ENCODE measurements at places on chromosomes 6 and 20. TPM values are rescaled to one million over a fixed set of nuclear protein-coding genes. Genes with fewer than 3 reads are reported as not detected.

SOBP gene
- 1.1 TPM for total RNA-seq

TBX18 gene
- 1.3 TPM for total RNA-seq

SLPI gene
- not detected for total RNA-seq

RAD21L1 gene
- total RNA-seq, result under 0.01 TPM

GRIK2 gene
- total RNA-seq, result 15.8 TPM

OR2J3 gene
- total RNA-seq, result not detected

CRISP2 gene
- total RNA-seq, result not detected

BPIFA1 gene
- total RNA-seq, result not detected

TRIM10 gene
- not detected for total RNA-seq

CD2AP gene
- 18.3 TPM for total RNA-seq

PBOV1 gene
- not detected for total RNA-seq

ZNF165 gene
- 0.28 TPM for total RNA-seq

KCNK15 gene
- total RNA-seq, result not detected

ZSCAN23 gene
- 5.3 TPM for total RNA-seq

GTSF1L gene
- total RNA-seq, result not detected

- no peak for DNase-seq
Measured at GRCh38 chr6:84095156-84095555, 61.6 kb downstream of the MRAP2 start.

- no peak for DNase-seq
Measured at GRCh38 chr20:12409501-12409900, 491.8 kb downstream of the BTBD3 start.

DNA sequence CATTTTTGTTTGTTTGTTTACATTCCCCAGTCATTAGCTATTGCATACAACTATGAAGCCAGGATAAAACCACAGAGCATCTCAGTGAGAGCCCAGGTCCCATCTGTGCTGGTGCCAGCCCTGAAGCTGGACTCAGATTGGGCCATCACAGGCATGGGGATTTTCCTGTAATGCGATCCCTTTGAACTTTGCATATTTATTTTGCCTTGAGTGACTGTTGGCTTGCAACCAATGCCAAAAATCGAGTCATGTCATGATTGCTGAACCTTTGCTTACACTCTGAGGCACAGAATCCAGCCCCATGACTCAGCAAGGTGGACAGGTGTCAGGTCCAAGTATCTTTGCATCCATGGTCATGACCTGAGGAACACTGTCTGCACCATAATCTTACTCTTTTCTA is 46.2 kb upstream of the GGTLC1 start:
- no peak for DNase-seq

- DNase-seq, result peak; percentile 80
Measured at GRCh38 chr20:25309395-25310267, 61.7 kb downstream of the PYGB start.

DNA sequence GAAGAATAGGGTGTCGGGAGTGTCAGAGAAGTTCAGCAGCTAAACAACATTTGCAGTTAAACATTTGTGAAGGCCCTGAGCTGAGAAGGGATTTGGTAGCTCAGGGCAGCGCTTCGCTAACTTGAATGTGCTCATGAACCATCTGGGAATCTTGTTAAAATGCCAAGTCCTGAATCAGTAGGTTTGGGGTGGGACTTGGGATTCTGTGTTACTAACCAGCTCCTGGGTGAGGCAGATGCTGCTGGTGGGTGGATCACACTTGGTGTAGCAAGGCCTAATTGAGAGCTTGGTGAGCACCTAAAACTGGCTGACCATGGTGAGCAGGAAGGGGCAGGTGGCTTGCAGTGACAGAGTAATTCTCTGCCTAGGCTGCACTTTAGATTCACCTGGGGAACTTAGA is 5.9 kb downstream of the PTPRA start:
- peak; percentile 93 for DNase-seq

- DNase-seq, result no peak
Measured at GRCh38 chr20:41848180-41848579, 230.0 kb upstream of the CHD6 start.

DNA sequence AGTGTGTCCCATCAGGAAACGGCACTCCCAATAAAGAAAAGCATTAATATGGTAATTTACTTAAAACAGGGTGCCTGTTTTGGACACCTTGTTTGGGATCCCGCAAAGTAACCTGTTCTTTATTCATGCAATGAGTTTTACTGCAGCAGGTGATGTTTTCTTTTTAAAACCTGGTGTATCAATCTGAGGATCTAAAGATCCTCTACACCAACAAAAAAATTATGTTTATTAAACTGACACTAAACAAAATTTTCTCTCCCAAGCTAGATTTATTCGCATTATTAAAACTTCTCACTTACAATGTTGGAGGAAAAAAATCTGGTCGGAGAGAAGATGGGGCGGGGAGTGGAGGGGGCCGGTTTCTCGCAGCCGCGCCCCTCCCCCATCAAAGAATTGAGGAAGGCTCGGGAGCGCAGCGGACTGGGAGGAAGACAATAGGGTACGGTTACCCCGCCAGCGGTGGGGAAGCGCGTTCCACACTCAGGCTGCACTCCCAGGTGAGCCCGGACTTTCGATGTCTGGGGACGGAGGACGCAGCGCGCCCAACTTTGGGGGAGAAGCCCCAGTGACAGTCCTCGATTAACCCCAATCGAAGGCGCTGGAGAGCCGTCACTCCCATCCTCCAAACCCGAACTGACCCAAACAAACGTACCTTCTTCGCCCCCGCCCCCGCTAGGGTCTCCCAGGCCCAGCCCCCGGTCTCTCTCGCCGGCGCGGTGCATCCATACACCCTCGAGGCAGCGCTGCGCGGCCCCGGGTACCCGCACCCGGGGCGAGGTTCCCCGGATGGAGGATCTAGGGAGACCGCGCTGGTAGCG is 1.3 kb downstream of the CD24 start:
- no peak for DNase-seq

- DNase-seq, result no peak
Measured at GRCh38 chr6:37283671-37284151, 25.8 kb upstream of the TMEM217 start.

DNA sequence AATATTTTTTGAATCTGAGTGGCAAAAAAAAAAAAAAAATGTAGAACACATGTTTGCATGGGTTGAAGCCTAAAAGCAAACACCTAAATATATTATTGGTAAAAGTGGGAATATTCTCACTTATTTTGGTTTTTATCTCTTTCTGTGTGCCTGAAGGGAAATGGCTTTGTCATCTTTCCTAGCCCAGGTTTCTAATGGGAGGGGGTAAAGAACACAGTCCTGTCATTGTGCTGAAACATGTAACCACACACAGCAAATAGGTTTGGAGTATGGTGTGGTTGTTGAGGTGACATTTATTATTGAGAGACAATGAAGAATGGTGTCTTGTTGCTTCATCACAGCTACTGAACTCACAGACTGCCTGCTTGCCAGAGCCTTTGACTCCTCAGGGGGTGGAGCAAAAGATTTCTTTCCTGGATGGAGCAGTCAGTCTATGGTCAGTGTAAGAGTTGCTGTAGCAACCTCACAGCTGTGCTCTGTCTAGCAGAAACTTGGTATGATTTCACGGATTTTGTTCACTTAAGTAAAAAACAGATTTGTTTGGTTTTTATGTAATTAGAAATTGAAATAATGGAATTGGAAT is 70.2 kb downstream of the CEP57L1 start:
- DNase-seq, result peak; percentile 70

DNA sequence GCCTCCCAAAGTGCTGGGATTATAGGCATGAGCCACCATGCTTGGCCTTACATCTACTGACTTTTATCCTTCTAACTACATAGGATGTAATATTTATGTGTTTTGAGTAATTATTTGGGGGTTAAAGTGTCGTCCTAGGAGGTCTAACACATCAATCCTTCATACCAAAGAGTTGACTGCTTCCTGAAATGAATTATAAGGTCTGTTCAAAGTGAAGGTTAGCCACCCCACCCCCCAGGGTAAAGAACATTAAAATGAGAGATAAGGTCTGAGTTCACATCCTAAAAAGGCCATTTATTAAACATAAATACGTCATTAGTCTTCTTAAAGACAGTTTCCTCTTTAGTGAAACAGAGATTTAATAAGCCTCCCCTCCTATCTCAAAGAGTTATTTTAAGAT is 33.8 kb downstream of the TNFAIP3 start:
- no peak for DNase-seq

- no peak for DNase-seq
Measured at GRCh38 chr6:2917801-2918445, 14.8 kb upstream of the SERPINB9 start.

GRCh38 chr6:29887819-29888776 is 54.2 kb upstream of the HLA-A start:
- DNase-seq, result peak; percentile 11

GRCh38 chr20:49633643-49634042 is 65.7 kb upstream of the PTGIS start:
- DNase-seq, result no peak

DNA sequence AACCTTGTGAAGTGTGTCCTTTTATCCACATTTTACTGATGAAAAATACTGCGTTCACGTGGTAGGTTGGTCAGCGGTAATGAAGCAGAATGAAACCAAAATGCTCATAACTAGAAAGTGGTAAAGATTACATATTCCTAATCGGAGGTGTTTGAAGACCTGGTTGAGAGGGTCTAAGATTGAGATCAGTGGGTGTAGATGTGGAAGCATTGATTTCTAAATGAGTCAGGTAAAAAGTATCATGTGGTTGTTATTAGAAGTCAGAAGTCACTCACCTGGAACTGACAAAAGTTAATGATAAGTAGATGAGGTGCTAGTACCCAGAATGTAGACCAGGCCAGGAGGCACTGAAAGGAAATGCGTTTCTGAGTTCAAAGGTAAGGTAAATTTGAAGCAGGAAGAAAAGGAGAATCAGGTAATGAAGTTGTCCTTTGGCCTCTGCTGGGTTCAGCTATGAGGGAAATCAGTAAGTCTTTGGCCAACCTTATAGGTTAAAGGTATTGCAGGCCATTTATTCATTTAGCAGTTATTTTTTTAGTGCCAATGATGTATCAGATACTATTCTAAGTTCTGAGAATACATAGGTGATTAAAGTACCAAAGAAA is 31.2 kb downstream of the FAM83B start:
- DNase-seq, result no peak

- DNase-seq, result peak; percentile 29
Measured at GRCh38 chr6:23073821-23074220, 504.5 kb downstream of the HDGFL1 start.

GRCh38 chr20:46895906-46896242 is 1.2 kb downstream of the EYA2 start:
- no peak for DNase-seq

GRCh38 chr6:139925894-139926641 is 551.6 kb upstream of the CITED2 start:
- DNase-seq, result peak; percentile 95

DNA sequence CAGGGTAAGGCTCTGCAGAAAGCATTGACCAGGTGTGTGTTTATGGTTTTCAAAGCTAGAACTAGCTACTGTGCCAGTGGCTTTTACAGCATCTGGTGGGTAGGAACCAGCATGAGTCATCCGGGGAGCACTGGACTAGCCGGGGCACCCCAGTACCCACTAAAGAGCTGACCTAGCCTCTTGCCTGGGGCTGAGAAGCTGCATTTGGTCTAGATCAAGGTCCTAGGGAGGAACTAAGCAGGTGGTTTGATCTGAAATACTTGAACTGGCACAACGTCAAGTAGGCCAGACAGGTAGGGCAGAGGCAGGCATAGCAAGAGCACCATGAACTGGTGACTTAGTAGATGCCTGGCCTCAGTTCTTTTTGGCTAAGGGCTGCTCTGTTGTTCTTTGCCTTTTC is 109.8 kb upstream of the PTPRK start:
- no peak for DNase-seq

GRCh38 chr6:112439010-112439409 is 91.9 kb downstream of the RFPL4B start:
- DNase-seq, result no peak

- no peak for DNase-seq
Measured at GRCh38 chr6:115554060-115554459, 506.6 kb downstream of the FRK start.

- DNase-seq, result no peak
Measured at GRCh38 chr20:50151034-50151743, 2.3 kb downstream of the PEDS1 start.

GRCh38 chr20:40050596-40050995 is 638.4 kb downstream of the MAFB start:
- DNase-seq, result no peak

DNA sequence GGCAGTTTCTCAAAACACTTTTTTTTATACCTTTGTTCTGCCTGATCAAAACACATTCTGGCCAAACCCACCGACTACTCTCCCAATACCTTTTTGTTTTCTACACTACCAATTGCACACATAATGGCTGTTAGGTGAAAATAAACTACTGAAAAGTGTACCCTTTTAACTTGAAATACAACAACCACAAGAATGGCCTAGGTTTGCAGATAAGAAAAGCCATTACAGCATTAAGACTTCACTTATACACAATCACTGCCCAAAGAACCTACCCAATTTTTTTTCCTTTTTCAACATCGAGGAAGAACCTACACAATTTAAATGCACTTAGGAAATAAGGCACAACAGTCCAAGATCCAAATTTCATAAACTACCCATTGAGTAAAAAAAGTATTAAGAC is 1.8 kb downstream of the SEC63 start:
- no peak for DNase-seq
